T-helper 9 cell (primary cell): ENCODE measurements at places on chromosomes 2 and 18.

- peak; percentile 21 for DNase-seq
Measured at GRCh38 chr2:135742325-135742757, 686 bp downstream of the UBXN4 start.

- DNase-seq: no peak
Measured at GRCh38 chr2:189952536-189953109, 109.9 kb downstream of the MSTN start.

DNA sequence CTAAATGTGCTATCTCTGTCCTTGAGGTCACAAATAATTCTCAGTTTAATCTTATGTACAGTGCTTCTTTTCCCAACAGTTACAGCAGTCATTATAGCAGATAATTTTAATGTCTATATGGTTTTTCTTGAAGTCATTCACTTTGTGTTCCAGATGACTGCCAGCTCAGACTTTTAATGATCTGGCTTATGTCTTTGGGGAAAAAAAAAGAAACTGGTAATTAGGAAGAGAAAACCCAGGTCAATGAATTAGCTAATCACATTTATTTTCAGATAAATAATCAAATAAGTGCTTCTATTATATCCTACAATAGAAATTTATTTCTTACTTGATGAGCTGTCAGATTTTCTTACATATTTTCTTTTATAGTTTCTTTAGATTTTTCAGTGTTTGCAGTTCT is 96.0 kb downstream of the COMMD1 start:
- DNase-seq: no peak

- DNase-seq: no peak
Measured at GRCh38 chr18:25005541-25006403, 346.2 kb downstream of the ZNF521 start.

GRCh38 chr2:79855264-79856006 is 342.6 kb downstream of the CTNNA2 start:
- no peak for DNase-seq

GRCh38 chr2:11399438-11399762 is 55.0 kb upstream of the ROCK2 start:
- DNase-seq: no peak

GRCh38 chr2:156874707-156875106 is 382.8 kb upstream of the GALNT5 start:
- no peak for DNase-seq

DNA sequence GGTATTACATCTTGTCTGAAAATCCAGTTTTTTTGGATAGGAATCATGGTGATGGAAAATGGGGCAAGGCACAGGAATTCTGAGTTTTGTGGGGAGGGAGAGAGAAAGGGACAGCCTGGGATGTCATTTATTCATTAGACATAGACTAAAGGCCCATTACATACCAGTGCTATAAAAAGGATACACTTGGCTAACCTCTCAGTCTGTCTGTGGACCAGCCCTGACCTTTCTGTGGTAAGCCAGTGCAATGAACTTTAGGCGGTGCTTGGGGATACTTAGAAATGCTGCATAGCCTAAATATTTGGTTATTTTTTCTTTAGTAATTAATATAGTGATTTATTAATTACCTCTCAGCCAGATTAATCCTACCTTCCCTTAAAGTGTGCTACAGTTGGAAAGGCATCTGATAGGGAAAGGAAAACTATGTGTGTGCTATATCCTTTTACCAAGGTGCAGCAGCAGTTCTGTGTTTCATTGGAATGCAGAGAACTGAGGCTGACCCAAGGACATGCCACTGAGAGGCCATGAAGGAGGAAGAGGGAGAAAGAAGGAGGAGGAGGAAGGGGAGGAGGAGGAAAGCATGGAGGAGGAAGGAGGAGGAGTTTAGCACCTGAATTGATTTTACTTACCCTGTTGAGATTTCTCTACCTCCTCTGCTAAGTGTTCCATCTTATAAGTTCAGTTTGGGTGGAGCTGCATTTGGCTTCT is 37.5 kb downstream of the KCNS3 start:
- no peak for DNase-seq

DNA sequence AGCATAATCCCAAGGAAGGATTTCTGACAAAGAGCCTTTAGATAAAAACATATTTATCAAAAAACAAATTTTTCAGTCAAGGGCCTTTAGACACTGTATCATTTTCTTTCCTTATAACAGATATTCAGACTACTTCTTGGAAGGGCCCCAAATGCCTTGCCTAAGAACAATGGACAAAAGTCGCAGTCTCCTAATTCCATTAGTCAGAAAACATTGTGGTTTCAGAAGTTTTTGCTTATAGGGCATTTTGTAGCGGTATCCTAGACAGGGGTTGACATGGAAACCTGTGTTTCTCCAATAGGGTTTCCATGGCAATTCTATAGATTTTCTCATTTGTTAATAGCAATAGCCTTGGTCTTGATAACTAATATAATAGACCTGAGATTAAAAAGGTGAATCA is 36.7 kb upstream of the AGPS start:
- no peak for DNase-seq

GRCh38 chr2:45706033-45706432 is 54.6 kb downstream of the PRKCE start:
- no peak for DNase-seq

- no peak for DNase-seq
Measured at GRCh38 chr2:198173242-198173641, 368.8 kb downstream of the PLCL1 start.

- DNase-seq: no peak
Measured at GRCh38 chr2:230227216-230227615, 1.7 kb downstream of the SP140 start.

DNA sequence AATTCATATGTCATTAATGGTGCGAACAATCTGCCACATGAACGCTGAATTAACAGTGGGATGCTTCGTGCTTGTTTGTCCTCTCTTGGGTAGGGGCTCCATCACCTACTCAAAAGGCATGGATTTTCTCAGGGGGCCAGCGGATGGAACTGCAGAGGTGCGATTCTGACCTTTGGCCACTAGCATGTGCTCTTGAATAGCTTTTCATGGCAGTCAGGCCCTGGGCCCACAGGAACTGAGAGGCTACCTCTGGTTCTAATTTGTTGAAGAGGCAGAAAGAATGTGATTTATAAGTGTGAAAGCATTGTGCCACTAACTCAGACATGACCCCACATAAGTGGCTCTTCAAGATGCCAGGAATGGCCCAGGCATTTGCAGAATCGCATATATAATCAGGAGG is 283.2 kb downstream of the INSIG2 start:
- DNase-seq: no peak

DNA sequence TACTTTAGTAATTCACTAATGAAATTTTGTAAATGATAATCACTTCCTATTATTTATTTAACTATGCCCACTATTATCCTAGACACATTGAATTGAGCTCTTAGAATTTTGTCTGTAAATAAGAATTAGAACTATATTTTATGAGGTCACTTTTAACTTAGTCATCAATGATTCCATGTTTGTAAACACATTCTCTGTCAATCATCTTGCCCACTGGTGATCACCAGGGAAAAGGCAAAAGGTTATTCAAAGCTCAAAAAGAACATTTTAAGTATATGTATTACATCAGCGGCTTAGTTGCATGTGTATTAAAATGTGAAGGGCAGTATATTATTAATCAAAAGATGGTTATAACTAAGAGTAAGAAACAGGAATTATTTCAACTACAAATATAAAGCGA is 25.2 kb downstream of the SCN9A start:
- DNase-seq: no peak

DNA sequence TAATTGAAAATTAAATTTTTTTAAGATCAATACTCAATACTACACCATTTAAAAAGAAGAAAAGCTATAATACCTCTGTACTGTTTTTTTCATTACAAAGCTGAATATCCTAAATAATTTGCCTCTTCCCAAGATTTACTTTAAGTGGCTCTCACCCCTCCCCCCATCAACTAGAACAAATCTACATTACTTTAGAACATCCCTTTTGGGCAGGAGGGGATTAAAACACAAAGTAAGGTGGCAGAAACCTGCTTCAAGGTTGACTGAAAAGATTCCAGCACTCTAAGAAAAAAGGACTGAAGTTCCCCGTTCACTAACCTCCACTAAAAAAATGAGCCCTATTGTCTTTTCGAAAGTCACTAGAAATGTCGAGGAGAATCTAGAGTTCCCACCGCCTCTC is 42.3 kb downstream of the SLC38A11 start:
- DNase-seq: no peak

GRCh38 chr2:1757567-1757966 is 13.3 kb upstream of the PXDN start:
- DNase-seq: no peak

DNA sequence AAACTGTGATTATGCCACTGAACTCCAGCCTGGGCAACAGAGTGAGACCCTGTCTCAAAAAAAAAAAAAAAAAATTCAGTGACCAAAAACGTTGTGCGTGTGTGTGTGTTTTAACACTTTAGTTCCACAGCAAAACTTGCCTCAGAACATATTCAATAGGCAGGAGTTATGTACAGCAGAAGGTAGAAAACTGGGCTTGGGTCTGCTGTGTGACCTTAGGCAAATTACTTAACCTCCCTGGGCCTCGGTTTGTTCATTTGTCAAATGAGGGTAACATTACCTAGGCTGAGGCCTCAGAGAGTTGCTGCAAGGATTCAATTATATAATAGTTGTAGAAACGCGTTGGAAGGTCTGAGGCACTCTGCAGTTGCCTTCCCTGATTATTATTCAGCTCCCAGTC is 10.3 kb upstream of the SCG2 start:
- no peak for DNase-seq

- no peak for DNase-seq
Measured at GRCh38 chr2:16285813-16286510, 345.6 kb downstream of the MYCN start.

DNA sequence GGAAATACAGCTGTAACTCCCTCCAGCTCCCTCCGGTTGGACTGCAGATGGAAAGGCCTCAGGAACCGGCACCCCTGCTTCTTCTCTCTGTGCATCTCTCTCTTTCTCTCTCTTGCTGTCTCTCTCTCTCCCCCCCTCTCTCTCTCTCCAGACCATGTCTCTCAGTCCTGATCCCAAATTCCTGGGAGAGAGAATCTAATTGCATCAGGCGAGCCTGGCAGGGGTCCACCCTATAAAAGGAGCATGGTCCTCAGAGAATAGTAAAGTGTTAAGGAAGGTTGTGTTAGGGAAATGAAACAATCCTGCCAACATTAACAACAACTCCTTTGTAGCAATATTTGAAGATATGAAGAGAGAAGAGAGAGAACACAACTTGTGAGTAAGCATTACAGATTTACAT is 36.7 kb downstream of the VIT start:
- no peak for DNase-seq

- no peak for DNase-seq
Measured at GRCh38 chr2:47266939-47267710, 112.0 kb upstream of the STPG4 start.

DNA sequence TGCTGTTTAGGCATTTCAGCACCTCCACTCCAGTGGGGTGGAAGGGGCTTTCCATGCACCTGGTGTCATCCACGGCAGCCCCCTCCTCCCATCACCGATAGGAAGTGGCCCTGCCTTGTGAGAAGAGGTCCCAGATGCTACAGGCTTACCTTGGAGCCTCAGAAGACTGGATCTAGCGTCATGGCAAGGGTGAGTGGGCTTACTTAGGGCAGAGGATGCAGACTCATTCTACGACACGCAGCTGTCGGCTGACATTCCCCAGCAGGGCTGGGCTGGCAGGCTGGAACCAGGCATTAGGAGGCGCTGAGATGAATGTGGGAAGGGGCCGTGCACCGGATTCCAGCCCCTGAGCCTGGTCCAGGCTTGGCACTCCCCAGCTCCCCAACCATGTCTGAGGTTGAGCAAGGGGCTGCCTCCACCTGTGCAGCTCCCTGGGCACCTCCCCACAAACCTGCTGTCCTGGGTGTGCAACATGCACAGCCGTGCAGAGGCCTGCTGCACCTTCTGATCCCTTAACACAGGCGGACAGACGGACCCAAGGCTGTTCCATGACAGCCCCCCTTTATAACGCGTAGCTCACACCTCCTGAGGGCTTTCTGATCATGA is 1.7 kb upstream of the PRLH start:
- no peak for DNase-seq

DNA sequence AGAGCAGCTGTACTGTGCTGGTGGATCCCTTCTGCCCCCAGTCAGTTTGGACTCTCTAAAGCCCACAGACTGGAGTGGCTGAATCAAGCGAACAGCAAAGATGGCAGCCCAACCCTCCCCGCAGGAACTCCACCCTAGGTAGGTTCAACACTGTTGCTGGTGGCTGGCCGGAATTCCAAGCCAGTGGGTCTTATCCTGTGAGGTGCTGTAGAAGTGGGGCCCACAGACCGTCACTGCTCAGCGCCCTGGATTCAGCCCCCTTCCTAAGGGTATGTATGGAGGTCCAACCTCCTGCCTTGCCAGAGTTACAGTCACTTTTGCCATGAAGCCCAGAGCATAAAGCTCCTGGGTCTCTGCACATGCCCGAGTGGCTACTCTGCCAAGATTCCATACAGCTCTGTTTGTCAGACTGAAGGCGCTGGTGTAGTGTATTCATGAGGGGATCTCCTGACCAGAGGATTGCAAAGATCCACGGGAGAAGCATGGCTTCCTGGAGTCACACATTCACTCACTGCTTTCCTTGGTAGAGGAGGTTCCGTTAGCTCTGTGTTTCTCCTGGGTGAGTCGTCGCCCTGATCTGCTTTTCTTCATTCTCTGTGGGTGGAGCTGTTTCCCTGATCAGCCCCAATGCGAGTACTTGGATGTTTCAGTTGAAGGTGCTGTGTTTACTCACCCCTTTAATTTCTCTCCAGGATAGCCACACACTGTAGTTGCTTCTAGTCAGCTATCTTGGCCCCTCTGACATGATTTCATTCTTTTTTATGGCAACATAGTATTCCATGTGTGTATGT is 293.6 kb upstream of the THUMPD2 start:
- DNase-seq: no peak

GRCh38 chr2:13030606-13031005 is 313.9 kb downstream of the TRIB2 start:
- DNase-seq: no peak

GRCh38 chr18:58364876-58365528 is 263.9 kb downstream of the ALPK2 start:
- no peak for DNase-seq
